ENCODE measurements at places on chromosomes 1 and 21.

GRCh38 chr1:53089478-53090226, 27.6 kb downstream of the PODN start:
- DNase-seq = no peak

DNA sequence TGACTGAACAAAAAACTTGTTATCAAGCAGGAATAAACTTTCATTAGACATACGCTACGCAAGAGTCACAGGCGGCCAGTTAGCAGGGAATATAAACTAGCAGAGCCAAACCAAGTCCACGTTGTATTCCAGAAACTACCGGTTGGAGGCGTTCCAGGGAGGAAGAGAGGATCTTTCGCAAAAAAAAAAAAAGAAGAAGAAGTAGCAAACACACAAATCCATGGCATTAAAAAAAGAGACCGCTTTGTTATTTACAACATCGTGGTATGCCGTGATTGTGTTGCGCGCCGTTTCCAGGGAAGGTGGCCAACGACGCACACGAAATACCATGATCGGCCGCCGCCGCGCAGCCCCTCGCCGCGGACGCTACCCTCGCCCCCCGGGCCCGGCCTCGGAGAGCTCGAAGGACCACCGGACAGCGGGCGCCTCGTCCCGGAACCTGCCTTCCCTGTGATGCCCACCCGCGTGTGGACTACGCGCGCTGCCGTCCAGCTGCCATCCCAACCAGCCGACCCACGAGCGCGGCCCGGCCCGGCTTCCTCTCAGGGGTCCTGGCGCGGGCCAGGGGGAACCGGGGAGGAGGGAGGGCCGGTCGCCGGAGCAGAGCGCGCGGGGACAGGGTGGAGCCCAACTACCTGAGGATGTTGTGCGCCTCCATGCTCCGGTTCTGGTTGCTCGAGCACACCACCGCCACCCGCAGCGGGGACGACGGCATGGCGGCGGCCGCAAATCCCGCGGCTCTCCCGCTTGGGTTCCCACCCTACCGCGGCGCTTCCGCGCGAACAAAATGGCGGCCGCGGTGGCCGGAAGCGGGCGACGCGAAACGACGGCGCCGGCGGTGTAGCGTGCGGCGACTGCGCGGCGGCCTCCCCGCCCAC, 581 bp downstream of the SSU72 start:
- DNase-seq = no peak

DNA sequence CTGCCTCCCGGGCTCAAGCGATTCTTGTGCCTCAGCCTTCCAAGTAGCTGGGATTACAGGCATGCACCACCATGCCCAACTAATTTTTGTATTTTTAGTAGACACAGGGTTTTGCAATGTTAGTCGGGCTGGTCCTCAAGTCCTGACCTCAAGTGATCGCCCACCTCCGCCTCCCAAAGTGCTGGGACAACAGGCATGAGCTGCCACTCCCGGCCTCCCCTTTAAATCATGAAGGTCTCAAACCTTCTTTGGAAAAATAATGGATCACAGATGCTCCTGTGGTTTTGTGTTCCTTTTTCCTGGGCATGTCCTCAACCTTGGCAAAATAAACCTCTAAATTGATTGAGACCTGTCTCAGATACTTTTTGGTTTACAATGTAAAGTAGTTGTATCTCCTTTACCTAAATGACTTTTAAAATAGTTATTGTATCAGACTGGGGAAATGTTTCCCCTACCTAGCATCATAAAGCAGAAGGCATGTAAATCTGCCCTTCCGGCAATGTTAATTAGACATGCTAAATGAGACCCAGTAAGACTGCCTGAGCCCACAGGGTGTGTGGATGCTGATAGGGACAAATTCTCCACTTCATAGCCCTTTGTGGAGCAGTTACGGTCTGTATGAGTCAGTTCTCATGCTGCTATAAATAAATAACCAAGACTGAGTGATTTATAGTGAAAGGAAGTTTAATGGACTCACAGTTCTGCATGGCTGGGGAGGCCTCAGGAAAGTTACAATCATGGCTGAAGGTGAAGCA, 27.8 kb downstream of the CBR1 start:
- DNase-seq = no peak

GRCh38 chr1:205921570-205921909, 21.7 kb downstream of the SLC26A9 start:
- no peak for DNase-seq

DNA sequence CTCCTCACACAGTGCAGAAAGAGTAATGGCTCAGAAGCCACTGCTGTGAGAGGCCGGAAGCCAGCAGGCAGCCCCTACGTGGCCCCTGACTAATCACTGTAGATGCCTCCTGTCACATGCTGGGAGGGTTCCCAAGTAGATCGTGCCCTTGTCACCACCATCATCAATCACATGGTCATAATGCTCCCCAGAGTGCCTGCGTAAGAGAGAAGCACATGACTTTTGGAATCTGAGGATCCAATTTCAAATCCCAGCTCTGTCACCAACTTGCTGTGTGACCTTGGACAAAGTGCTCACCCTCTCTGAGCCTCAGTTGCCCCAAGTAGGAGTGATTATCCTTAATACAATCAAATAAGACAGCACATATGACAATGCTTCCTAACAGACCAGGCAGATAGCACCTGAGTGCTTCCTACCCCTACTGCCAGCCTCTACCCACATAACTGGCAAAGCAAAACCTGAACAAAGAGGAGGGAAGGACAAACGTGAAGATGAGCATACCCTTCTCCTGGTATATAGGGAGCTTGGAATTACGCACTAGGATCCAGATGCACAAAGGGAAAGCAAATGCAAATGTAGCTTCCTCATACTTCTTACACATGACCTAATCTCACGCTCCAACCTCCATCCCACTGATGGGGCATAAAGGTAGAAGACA, 65.7 kb downstream of the SDC3 start:
- no peak for DNase-seq

DNA sequence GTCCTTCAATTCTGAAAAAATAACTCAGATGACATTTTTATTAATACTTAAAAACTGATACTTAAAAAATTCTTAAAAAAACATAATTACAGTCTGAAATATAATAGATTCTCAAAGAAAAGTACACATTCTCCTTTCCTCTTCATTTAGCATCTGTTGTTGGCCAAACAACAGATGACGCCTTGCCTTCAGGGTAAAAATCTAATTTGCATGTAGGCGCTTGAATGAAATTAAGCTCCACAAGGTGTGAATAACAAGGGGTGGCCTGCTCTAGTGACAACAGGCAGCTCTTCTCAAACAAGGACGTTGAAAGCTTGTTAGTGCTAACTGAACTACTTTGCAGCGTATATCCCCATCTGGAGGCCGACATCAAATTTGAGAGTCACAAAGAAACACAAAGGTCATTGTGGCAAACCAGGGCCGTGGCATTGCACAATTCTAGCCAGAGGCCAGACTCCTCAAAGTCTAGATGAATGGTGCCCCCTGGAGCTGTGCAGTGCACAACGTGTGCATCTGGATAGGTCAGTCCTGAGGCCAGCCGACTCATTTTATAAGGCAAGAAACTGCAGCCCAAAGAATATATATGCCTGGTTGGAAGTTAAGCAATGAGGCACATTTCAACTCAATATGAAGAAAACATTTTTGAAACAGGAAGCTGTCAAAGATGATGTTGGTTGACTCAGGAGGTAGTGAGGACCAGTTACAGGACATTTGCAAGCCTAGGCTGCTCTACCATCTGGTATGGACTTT, 459.2 kb upstream of the RUNX1 start:
- no peak for DNase-seq

- DNase-seq = no peak
Measured at GRCh38 chr1:172394141-172394751, 26.2 kb upstream of the C1orf105 start.

DNA sequence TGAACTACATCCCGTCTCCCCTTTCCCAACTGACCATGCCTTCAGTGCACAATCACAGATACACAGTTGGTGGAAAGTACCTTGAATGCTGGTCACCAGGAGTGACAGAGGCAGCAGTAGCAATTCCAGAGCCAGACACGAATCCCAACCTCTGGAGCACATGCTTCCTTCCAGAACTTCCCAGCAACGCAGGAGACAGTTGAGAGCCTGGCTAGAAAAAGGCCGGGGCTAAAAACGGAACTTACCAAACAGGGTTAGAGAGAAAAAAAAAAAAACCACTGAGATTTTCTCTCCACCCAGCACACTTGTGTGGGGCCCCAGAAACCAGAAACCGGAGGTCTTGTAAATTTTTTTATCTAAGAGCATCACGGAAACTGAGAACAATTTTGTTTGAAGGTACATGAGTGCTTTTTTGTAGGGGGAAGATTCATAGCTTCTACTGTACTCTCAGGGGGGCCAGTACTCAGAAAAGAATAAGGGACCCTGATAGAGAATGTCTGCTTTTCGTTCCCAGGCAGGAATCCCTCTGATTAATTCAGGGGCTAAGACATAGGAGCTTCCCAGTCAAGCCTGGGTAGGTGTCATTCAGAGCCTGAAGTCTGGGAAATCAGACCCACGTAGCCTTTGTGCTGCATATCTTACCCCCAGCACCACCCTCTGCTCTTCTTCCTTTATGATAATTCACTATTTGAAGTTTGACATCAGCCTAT, at the start of gene CD48:
Gene CD48 (minus strand): TSS at position 221 of the 710 bp plus-strand sequence. CDS start 59 bp downstream, at position 162.
- DNase-seq = no peak

GRCh38 chr1:23178414-23178813, 9.8 kb upstream of the LUZP1 start:
- DNase-seq = no peak

GRCh38 chr1:157894613-157895165, 53.1 kb upstream of the CD5L start:
- no peak for DNase-seq
